ENCODE measurements at places on chromosomes 7 and 10. TPM values are rescaled to one million over a fixed set of nuclear protein-coding genes. Genes with fewer than 3 reads are reported as not detected.

The SPACDR gene
- 3.8 TPM for total RNA-seq

DNA sequence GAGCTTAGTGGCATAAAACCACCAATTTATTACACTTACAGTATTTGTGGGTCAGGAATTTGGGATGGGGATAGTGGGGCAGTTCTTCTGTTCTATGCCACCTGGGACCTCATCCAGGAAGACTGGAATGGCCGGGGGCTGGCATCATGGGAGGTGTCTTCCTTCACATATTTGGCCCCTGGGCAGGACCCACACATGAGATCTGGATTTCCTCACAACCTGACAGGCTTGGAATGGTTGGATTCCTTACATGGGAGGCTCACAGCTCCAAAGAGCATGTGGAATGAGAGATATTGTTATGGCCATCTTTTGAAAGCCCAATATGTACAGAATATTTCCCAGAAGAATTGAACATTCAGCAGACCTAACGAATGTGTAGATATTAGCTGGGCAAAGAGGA lies 21.9 kb downstream of the LSMEM1 start:
- no peaks in the 10 kb centered on the region for H3K4me1 ChIP-seq
- DNase-seq, result no peak
- H3K36me3 ChIP-seq, result no peaks in the 10 kb centered on the region
- H3K27ac ChIP-seq, result no peak overlapping the region
- H3K27me3 ChIP-seq, result peaks cover 15% of the 10 kb centered on the region
- no peak overlapping the region for H3K4me3 ChIP-seq

DNA sequence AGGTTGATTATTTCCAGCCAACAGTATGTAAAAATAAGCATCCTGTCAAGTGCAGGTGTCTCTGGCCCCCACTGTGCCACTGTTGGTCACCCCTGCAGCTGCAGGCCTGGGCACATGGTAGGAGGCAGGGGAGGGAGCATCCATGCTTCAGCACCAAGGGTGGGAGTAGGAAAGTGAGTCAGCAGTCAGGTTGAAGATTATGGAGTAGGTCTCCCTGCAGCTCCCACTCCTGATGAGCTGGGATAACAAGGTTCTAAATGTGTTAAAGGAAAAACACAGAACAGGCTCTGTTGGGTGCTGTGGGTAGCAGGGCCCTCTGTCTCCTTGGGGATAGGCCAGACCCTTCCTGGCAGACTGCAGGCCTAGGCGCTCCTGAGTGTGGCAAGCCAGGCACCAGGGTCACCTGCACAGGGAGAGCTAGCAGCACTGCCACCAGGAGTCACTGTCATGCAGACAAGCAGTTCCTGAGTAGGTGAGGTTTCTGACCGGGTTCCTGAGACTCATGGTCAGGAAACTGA lies 59.3 kb downstream of the NUDCD3 start:
- no peaks in the 10 kb centered on the region for H3K27me3 ChIP-seq
- no peak for DNase-seq
- peaks cover 10% of the 10 kb centered on the region for H3K4me1 ChIP-seq
- H3K4me3 ChIP-seq, result no peak overlapping the region
- peaks cover 16% of the 10 kb centered on the region for H3K36me3 ChIP-seq

GRCh38 chr7:22173685-22174573 lies 183.0 kb downstream of the RAPGEF5 start:
- peak overlapping the region; percentile 90 for H3K27ac ChIP-seq
- H3K4me3 ChIP-seq, result peak overlapping the region; percentile 63
- H3K4me1 ChIP-seq, result peaks cover 26% of the 10 kb centered on the region
- H3K27me3 ChIP-seq, result peaks cover 21% of the 10 kb centered on the region
- DNase-seq, result peak; percentile 86

The CHAT gene
- total RNA-seq, result not detected

GRCh38 chr10:102540023-102540422 lies 36.3 kb downstream of the SUFU start:
- H3K27me3 ChIP-seq, result no peaks in the 10 kb centered on the region
- no peak for DNase-seq
- no peaks in the 10 kb centered on the region for H3K36me3 ChIP-seq
- H3K4me1 ChIP-seq, result peaks cover 7% of the 10 kb centered on the region

GRCh38 chr7:46387646-46388045 lies 466.6 kb upstream of the IGFBP3 start:
- H3K4me3 ChIP-seq, result no peak overlapping the region
- no peaks in the 10 kb centered on the region for H3K36me3 ChIP-seq
- no peak for DNase-seq
- no peaks in the 10 kb centered on the region for H3K27me3 ChIP-seq

GRCh38 chr10:26824015-26824690 lies 36.6 kb downstream of the ABI1 start:
- no peaks in the 10 kb centered on the region for H3K27me3 ChIP-seq
- H3K36me3 ChIP-seq, result peaks cover 41% of the 10 kb centered on the region
- no peak for DNase-seq

DNA sequence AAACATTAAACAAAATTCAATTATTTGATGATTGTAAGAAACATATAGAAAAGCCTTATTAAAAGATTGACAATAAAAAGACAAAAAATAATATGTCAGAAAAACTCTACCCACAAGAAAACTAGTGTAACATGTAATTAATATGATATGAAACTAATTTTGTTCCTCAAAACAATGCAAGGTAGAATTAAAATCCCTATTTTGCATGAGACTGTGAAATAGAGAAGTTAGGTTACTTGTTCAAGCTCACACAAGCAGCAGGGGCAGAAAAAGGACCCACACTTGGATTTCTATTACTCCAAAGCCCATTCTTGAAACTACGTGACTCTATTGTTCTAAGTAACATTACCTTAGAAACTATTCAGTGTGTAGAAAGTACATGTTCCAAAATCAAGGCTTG lies 96.4 kb downstream of the KCNMA1 start:
- H3K4me3 ChIP-seq, result no peak overlapping the region
- no peak for DNase-seq
- peaks cover 2% of the 10 kb centered on the region for H3K4me1 ChIP-seq
- H3K27me3 ChIP-seq, result peaks cover 19% of the 10 kb centered on the region

- H3K27ac ChIP-seq, result no peak overlapping the region
- peaks cover 8% of the 10 kb centered on the region for H3K4me1 ChIP-seq
- H3K36me3 ChIP-seq, result peaks cover 57% of the 10 kb centered on the region
- no peaks in the 10 kb centered on the region for H3K27me3 ChIP-seq
Observed at GRCh38 chr7:107703872-107704271, 40.1 kb upstream of the CBLL1 start.

The PBLD gene
- total RNA-seq, result 1.4 TPM

DNA sequence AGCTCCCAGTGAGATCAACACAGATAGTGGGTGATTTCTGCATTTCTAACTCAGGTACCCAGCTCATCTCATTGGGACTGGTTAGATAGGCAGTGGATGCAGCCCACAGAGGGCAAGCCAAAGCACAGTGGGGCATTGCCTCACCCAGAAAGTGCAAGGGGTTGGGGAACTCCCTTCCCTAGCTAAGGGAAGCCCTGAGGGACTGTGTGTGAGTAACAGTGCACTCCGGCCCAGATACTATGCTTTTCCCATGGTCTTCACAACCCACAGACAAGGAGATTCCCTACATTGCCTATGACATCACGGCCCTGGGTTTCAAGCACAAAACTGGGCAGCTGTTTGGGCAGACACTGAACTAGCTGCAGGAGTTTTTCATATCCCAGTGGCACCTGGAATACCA lies 62.8 kb downstream of the PPP1R3A start:
- no peak for DNase-seq
- no peaks in the 10 kb centered on the region for H3K36me3 ChIP-seq
- no peak overlapping the region for H3K27ac ChIP-seq
- H3K27me3 ChIP-seq, result no peaks in the 10 kb centered on the region

DNA sequence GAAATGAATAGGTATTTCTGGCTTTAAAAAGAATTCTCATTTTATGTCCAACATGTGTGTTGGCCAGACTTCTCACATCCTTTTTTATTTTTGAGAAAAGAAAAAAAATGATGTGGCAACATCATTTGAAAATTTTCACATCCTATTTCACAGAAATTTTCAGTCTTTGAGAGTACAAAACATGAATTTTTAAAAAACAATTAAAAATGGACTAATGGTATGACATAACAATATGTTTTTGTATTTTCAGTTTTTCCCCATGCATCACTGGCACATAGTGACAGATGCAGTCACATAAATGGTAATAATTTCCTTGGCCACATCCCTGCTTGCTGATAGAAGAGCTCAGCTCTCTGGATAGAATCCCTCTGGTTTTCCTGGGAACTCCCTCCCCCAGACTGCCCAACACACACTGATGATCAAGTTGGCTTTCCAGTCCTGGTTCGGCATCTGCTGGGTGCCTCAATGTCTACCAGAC lies 188.5 kb upstream of the AGR3 start:
- H3K27me3 ChIP-seq, result no peaks in the 10 kb centered on the region
- no peak overlapping the region for H3K27ac ChIP-seq
- no peak for DNase-seq
- no peaks in the 10 kb centered on the region for H3K36me3 ChIP-seq

DNA sequence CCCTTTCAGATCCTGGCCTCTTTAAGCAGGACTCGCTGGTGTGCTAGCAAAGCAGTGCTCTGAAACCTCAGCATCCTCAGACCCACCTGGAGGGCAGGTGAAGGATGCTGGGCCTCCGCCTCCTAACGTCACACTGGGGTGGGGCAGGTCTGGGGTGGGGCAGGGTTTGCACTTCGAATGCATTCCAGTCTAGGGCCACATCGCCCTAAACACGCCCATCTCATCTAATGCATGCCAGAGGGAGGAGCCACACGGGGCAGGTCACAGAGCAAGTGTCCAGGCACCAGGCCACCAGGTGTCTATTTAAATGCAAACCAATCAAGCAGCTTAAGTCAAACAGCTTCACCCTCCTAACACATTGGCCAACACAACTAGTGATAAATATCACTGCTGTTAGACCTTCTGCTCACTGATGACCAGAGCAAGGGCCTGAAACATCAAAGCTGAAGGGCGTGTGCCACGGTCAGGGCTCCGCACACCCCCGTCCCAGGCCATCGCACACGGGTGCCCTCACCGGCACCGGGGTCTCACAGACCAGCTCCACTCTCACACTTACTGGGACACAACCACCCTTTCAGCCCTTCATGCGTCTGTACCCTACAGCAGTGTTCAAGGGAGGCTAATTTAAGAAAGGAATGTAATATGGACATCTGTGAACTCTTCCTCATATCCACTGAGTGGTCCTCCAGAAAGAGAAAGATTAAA lies 47.1 kb downstream of the DIP2C start:
- no peak overlapping the region for H3K4me3 ChIP-seq
- peaks cover 7% of the 10 kb centered on the region for H3K27me3 ChIP-seq
- no peak overlapping the region for H3K27ac ChIP-seq
- no peak for DNase-seq
- no peaks in the 10 kb centered on the region for H3K36me3 ChIP-seq

GRCh38 chr7:70596598-70596913 lies 535.4 kb upstream of the GALNT17 start:
- H3K4me3 ChIP-seq, result no peak overlapping the region
- H3K27me3 ChIP-seq, result peaks cover 42% of the 10 kb centered on the region
- H3K36me3 ChIP-seq, result peaks cover 2% of the 10 kb centered on the region
- peaks cover 4% of the 10 kb centered on the region for H3K4me1 ChIP-seq
- no peak overlapping the region for H3K27ac ChIP-seq

GRCh38 chr10:22386503-22386902 lies 41.2 kb downstream of the SPAG6 start:
- H3K4me1 ChIP-seq, result peaks cover 3% of the 10 kb centered on the region
- peaks cover under 1% of the 10 kb centered on the region for H3K36me3 ChIP-seq
- no peak overlapping the region for H3K4me3 ChIP-seq

- no peak overlapping the region for H3K4me3 ChIP-seq
- peaks cover 8% of the 10 kb centered on the region for H3K4me1 ChIP-seq
- H3K27ac ChIP-seq, result no peak overlapping the region
- no peak for DNase-seq
Observed at GRCh38 chr7:42233695-42234331, 3.2 kb downstream of the GLI3 start.

DNA sequence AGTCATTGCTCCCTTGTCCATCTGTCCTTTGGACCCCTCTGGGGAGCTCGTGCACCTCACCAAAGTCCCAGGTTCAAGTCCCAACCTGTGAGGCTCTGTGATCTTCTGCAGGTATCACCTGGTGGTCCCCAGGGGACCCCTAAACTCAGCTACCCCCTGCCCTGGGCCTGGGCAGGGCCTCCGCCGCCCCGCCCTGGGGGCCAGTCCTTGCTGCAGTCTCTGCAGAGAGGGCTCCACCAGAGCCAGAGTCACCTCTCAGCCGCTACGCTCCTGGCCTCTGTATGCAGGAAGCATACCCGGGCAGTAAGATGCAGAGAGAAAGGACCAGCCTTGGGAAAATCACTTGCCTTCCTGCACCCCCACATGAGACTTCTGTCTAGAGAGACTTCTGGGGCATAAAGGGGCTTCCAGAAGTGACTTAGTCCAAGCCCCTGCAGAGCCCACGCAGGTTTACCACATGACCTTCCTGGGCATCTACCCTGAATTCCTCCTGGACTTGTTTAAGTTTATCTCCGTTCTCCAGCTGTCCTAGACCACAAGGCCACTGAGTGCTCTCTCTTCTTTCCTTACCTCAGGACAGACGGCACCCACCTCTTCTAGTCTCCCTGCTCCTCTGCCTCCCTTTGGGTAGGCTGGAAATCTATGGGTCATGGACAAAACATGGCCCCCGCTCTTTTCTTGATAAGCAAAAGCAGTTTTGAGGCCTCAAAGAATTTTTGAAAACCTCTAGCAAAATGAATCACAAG lies 21.2 kb downstream of the CALML5 start:
- H3K27me3 ChIP-seq, result peaks cover 2% of the 10 kb centered on the region
- H3K4me1 ChIP-seq, result peaks cover 6% of the 10 kb centered on the region
- H3K27ac ChIP-seq, result no peak overlapping the region
- H3K36me3 ChIP-seq, result no peaks in the 10 kb centered on the region

GRCh38 chr10:101490026-101490425 lies 98.0 kb downstream of the POLL start:
- no peak for DNase-seq
- no peak overlapping the region for H3K4me3 ChIP-seq
- no peak overlapping the region for H3K27ac ChIP-seq
- H3K4me1 ChIP-seq, result no peaks in the 10 kb centered on the region

GRCh38 chr7:141754939-141755338 lies 9.0 kb upstream of the TAS2R3 start:
- H3K27ac ChIP-seq, result no peak overlapping the region
- H3K27me3 ChIP-seq, result no peaks in the 10 kb centered on the region
- no peak overlapping the region for H3K4me3 ChIP-seq
- H3K36me3 ChIP-seq, result peaks cover 66% of the 10 kb centered on the region
- DNase-seq, result no peak
- no peaks in the 10 kb centered on the region for H3K4me1 ChIP-seq

GRCh38 chr10:89159316-89159715 lies 47.8 kb downstream of the CH25H start:
- H3K4me3 ChIP-seq, result no peak overlapping the region
- no peak overlapping the region for H3K27ac ChIP-seq
- no peak for DNase-seq
- H3K36me3 ChIP-seq, result peaks cover 2% of the 10 kb centered on the region
- peaks cover 26% of the 10 kb centered on the region for H3K27me3 ChIP-seq

DNA sequence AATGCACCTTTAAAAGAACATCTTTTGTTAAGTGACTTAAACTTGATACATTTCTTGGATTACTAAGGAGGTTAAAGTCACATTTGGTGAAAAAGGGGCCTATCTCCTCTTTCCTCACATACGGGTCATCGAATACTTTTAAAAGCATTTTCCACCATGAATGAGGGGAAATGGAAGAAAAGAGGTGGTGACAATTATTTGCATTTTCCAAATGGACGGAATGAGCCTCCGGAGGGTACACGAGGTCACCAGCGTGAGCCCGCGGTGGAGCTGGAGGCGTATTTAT lies 1.0 kb upstream of the BMPR1A start:
- peaks cover 11% of the 10 kb centered on the region for H3K36me3 ChIP-seq
- H3K27me3 ChIP-seq, result peaks cover 19% of the 10 kb centered on the region
- DNase-seq, result no peak
- peaks cover 52% of the 10 kb centered on the region for H3K4me1 ChIP-seq

The BEND7 gene
- total RNA-seq, result not detected

The BAIAP2L1 gene
- total RNA-seq, result 1.4 TPM

- DNase-seq, result no peak
- H3K27me3 ChIP-seq, result peaks cover 27% of the 10 kb centered on the region
- no peak overlapping the region for H3K27ac ChIP-seq
- peaks cover 37% of the 10 kb centered on the region for H3K4me1 ChIP-seq
- peaks cover 2% of the 10 kb centered on the region for H3K36me3 ChIP-seq
Observed at GRCh38 chr10:95247881-95248583, 42.8 kb downstream of the PDLIM1 start.

Measured in activated CD8-positive, alpha-beta memory T cell treated with anti-CD3 and anti-CD28 coated beads, Interleukin-2, amount 10 ng/mL, durations not matched to agents 7 days and 5 days (primary cell).